ENCODE measurements at places on chromosomes 7 and 10. TPM values are rescaled to one million over a fixed set of nuclear protein-coding genes. Genes with fewer than 3 reads are reported as not detected.

DNA sequence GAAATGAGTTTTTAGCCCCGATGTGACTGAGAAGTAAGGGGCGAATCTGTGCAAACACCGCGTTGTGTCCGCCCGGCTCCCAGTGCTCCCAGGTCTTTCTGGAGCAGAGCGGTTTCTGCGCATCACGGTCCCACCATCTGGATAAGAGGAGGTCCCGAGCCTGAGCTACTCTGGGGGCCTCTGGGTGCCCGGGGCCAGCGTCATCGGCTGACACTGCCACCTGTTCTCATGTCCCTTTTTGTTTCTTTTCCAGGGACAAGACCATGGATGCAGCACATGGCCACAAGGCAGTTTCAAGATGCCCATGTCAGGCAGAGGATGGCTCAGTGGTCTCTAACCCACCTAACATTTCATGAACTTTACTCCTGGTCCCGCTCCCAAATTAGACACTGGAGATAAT lies 24.9 kb downstream of the KLF6 start:
- DNase-seq, result no peak
- no peak overlapping the region for H3K4me3 ChIP-seq

- no peak for DNase-seq
- no peak overlapping the region for H3K27ac ChIP-seq
- H3K27me3 ChIP-seq, result peaks cover 3% of the 10 kb centered on the region
Observed at GRCh38 chr7:100484673-100485045, 932 bp downstream of the NYAP1 start.

GRCh38 chr10:126369125-126369710 lies 19.1 kb downstream of the ADAM12 start:
- H3K27me3 ChIP-seq, result peaks cover 3% of the 10 kb centered on the region
- no peak for DNase-seq
- H3K4me3 ChIP-seq, result no peak overlapping the region
- H3K27ac ChIP-seq, result no peak overlapping the region
- no peaks in the 10 kb centered on the region for H3K36me3 ChIP-seq
- no peaks in the 10 kb centered on the region for H3K4me1 ChIP-seq

DNA sequence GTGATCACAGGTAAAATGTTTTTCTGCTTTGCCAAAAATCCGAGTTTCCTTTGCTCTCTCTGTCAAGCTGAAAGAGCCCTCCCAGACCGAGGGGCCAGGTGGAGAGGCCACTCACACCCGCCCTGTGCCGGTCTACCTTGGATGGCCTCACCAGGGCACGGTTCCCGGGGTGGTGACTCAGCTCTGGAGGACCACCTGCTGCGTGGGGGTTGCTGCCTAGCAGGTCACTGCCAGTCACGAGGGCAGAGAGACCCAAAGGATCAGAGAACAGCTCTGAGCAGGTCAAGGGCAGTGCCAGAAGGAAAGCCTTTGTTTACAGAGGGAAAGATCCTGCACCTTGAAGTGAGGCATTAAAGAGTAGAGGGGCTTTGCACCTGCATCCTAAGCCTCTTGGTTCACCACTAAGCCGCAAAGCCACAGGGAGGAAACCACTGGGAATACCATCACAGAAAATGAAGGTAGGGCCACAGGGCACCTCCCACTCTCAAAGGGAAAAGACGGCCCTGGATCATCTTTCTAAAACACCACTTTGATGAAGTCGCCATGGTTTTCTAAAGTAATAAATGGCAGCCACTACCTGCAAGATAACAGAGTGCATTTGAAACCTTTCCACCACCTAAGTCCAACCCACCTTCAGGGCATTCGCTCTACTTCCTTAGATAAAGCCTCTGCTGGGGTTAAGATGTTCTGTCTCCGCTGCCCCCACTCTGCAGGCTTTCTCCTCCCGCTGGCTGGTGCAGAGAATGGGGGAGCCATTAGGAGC lies 160.3 kb upstream of the KLF14 start:
- H3K36me3 ChIP-seq, result peaks cover 42% of the 10 kb centered on the region
- DNase-seq, result no peak
- peak overlapping the region; percentile 7 for H3K27ac ChIP-seq
- H3K4me1 ChIP-seq, result peaks cover 3% of the 10 kb centered on the region

DNA sequence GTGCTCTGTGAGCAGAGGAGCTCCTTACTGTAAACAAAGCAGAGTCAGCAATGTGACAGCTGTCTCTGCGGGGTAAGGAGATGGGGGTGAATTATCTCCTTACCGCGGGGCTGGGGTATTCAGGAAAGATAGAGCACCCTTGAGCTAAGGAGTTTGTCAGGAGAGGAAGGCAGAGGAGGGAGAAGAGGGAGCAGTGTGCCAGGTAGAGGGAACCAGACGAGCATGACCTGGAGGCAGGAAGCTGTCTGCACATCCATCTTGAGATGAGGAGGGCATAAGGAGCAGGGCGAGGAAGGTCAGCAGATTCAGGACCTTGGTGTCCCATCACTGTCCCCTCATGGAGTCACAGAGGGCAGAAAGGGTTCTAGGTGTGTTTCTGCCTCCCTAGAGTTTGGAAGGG lies 32.5 kb upstream of the GPR26 start:
- no peaks in the 10 kb centered on the region for H3K36me3 ChIP-seq
- no peaks in the 10 kb centered on the region for H3K27me3 ChIP-seq
- DNase-seq, result no peak
- no peaks in the 10 kb centered on the region for H3K4me1 ChIP-seq
- H3K4me3 ChIP-seq, result no peak overlapping the region

DNA sequence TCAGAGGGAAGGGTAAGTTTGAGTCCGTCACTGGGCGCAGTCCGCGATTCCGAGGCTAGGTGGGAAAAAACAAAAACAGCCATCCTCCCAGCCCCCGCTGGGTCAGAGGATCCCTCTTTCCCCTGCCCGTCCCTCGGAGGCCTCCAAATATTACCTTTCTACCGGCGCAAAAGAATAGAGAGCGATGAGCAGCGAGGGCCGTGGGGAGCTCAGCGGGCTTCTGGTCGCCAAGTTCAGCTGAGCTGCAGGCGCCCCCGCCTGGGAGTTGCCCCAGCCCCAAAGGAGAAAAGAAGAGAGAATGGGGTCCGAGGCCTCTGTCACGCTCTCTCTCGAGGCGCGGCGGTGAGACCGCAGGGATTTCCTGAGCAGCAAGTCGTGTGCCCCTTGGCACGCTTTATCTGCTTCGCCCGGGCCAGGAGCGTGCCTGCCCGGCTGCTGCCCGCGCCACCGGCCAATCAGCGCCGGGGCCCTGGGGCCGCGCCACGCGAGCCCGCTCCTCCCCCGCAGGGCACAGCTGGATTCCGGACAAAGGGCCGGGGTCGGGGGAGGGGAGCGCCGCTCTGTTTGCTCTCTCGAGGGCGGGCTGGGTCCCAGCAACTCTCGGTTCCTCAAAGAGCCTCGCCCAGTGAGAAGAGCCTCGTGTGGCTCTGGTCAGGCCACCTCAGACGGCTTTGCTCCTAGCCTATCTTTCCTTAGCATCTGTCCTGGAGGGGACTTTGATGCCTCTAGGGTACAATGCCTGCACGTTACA lies at the start of gene NEUROG3:
Gene NEUROG3, minus strand, starts transcription at position 367 of the 751 bp plus-strand sequence. CDS start 379 bp downstream, outside the sequence.
- no peak for DNase-seq
- peak within 1 kb of the TSS; percentile 64 for H3K4me3 ChIP-seq
- peaks cover 37% of the 10 kb centered on the region for H3K4me1 ChIP-seq
- H3K27ac ChIP-seq, result no peak within 1 kb of the TSS

DNA sequence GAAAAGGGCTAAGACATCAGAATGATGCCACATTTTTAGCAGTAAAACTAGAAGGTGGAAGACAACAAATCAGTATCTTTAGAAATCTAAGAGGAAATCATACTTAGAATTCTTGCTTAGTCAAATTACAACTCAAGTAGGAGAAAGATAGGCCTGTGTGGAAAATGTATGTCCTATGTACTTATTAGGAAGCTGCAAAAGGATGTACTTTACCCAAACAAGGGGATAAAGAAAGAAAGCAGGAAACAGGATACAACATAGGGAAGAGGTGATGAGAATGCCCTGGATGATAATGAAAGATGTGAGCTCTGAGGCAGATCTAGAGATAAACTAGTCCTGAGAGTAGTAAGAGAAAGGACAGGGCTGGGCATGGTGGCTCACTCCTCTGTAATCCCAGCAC lies 54.9 kb downstream of the RNLS start:
- H3K27ac ChIP-seq, result no peak overlapping the region
- no peak overlapping the region for H3K4me3 ChIP-seq
- H3K36me3 ChIP-seq, result no peaks in the 10 kb centered on the region
- H3K27me3 ChIP-seq, result no peaks in the 10 kb centered on the region

DNA sequence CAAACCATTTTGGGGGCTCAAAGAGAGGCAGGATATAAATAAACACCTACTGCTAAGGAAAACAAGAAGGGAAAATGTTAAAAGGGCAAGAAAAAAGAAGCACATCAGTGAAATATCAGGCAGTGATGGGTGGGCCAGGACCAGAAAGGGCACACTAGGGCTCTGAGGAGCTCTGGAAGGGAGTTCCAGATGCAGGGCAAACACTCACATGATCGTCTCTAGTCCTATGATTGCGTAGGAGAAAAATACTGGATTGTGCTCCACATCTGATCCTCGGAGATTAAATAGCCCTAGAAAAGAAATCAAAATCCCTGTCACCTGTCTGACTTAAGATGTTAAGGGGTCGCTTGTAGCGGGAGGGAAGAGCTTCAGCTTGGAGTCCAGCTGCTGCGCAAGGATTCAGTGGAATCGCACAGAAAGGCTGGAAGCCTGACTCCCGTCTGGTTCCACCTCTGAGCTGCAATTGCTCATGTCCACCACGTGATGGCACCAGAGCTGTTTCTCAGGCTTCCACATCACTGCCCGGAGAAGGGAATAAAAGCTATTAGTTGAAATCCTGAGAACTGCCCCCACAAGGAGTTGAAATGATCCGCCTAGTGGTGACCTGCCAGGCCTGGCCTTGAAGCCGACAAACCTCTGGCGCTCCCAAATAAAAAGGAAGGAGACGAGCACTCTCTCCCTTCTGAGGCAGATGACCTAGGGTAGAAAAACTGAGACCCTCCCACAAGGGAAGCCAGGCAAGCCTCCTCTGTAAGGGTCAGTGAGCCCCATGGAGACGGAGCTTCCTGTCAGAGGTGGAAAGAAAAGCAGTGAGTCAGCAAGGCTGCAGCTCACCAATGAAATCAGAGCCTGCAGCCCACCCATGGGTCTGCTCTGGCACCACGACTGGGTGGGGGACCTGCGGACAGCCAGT lies 39.2 kb downstream of the XPNPEP1 start:
- H3K4me1 ChIP-seq, result no peaks in the 10 kb centered on the region
- DNase-seq, result peak; percentile 39
- no peaks in the 10 kb centered on the region for H3K27me3 ChIP-seq
- peaks cover 88% of the 10 kb centered on the region for H3K36me3 ChIP-seq
- H3K4me3 ChIP-seq, result no peak overlapping the region
- no peak overlapping the region for H3K27ac ChIP-seq

The ARHGEF5 gene
- 5.9 TPM for total RNA-seq

The FAM131B gene
- 0.08 TPM for total RNA-seq

The SNX10 gene
- 6.6 TPM for total RNA-seq

Measured in T-cell (primary cell).